NCI-H2081 treated with DMSO at 0.1 percent for 48 hours (cell line): ENCODE measurements at places on chromosomes 13 and 19.

DNA sequence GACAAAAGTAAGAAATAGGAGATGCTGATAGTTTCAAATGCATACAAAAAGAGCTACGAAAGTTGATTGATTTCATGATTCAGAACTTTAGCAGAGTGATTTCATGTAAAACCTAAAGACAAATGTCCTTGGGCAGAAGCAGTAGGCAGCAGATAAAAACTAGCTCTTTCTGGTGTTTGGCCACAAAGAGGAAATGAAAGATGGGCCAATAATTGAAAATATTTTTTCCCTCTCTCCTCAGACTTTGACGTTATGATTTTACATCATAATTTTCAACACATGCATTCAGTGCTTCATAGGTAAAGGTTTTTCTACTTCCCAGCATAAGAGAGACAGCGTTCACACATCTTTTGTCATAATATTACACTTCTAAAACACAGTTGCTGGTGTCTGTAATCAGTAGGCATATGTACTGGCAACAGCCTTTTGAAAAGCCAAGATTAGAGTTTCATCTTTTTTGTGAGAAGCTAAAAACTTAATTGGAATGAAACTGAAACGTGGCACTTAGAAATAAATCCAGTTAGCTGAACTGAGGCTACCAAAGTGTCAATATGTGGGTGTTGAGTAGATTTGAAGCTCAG, 9.3 kb downstream of the SCEL start:
- DNase-seq: no peak

- DNase-seq: no peak
Observed at GRCh38 chr19:902093-902370, 8.7 kb downstream of the RNU6-9 start.

DNA sequence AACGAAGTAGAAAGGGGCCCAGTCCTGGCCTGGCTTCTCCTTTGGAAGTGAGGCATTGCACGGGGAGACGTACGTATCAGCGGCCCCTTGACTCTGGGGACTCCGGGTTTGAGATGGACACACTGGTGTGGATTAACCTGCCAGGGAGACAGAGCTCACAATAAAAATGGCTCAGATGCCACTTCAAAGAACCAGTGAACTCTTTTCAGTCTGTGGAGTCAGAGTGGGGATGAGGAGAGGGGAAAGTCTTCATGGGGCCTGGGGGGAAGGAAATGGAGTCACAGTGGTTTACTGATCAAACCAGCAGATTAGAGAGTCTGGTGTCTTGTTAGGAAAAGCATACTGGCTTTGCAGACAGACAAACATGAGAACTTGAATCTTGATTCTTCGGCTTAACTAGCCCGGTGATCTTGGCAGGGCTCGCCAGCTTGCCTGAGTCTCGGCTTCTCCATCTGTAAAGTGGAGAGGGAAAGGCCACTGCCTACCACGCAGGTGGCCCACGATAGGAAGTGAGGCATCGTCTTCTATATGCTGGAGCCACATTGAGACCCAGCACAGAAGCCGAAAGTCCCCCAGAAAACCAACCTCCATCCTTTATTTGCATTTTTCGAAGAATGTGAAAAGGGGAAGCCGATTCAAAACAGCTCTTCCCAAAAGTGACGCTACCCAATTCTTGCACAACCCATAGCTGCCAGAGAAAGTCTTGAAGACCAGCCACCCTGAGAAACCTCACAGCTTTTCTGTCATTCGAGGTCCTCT, at the start of gene FFAR1:
TSS of gene FFAR1 (plus strand) at position 732 of the 759 bp plus-strand sequence. CDS start 3,650 bp downstream, outside the sequence.
- no peak for DNase-seq

GRCh38 chr13:60407095-60407494, 10.1 kb downstream of the TDRD3 start:
- DNase-seq: no peak

GRCh38 chr13:71634602-71635443, 232.2 kb downstream of the DACH1 start:
- no peak for DNase-seq
